ENCODE measurements at places on chromosomes 1 and 21.
A peak's percentile ranks its signal among the peaks of the same experiment; 100 is the strongest.

- no peak for DNase-seq
Observed at GRCh38 chr1:31605908-31606427, 11.5 kb upstream of the HCRTR1 start.

DNA sequence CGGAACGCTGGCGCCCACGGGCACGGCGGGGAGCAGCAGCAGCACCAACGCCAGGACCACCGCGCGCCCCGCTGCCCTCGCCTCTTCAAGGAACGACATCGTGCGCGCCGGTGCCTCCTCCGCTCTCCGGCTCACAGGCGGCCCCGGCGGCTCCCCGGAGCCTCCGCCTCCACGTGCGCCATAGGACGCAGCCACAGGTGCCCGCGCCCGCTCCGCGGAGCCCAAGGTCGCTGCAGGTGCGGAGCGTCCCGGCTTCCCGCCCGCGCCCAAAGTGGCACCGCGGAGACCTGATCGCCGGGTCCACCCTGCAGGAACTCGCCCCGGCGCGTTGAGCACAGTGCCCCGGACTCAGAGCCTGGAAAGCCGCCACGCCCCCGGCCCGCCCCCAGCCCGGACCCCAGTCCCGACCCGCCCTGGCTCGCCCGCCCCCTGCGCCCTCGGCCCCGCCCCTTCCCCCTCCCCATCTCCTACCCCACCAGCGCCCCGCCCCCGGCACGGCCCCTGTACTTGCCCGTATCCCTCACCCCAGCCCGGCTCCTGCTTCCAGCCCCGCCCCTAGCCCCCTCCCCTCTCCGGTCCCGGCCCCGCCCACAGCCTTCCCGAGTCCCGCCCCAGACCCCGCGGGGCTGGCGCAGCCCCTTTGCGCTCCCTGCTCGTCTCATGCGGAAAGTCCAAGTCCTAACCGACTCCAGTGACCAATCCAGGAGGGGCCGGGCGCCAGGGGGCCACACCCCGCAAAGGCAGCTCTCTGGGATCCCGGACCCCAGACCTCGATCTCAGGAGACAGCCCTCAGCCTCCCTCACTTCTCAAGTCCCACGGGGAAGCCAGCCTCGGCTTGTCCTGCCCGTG lies at the start of gene MEGF6:
Gene MEGF6 (minus strand): TSS at position 339 of the 850 bp plus-strand sequence. CDS start 240 bp downstream, at position 99.
- no peak for DNase-seq

DNA sequence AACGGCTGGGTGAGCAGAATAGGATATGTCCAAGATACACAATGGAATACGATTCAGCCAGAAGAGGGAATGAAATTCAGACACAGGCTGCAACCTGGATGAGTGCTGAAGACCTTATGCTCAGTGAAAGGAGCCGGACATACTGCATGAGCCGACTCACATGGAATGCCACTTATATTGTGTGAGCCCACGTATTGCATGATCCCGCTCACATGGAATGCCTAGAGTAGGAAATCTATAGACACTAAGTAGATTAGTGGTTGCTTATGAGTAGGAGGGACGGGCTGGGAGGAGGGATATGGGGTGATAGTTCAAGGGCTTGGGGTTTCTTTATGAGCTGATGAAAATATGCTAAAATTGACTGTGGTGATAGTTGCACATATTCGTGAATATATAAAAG lies 26.8 kb downstream of the TMPRSS2 start:
- DNase-seq = no peak

- no peak for DNase-seq
Observed at GRCh38 chr1:15005116-15005515, 148.4 kb upstream of the TMEM51 start.

DNA sequence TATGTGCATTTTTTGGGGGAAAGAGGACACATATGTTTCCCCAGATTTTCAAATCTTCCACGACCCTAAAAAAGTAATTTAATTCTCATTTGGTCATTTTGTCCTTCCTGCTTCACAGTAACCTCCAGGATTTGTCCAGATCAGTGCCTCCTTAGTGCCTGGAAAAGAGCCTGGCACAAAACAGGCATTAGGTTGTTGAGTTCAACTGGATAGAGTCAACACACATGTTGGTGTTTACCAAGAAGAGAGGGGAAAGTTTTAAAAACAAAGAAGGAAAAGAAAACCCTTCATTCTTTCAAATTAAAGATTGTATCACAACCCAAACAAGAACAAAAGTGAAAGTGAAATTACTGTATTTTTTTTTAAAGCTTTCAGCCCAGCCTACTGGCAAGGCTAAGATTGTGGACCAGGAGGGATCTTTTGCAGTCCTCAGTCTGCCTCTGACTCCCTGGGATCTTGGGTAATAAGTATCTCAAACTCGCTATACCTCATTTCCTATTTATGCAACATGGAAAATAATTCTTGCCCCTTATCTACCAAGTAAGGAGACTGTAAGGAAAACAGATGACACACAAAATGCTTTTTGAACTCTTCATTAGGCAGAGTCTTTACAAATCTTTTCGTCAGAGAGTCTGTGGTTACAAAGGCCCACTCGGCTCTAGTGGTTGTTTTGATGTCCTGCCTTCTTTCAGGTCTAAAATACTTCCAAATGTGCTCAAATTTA lies 57.8 kb downstream of the ZNF281 start:
- DNase-seq = peak; percentile 40

DNA sequence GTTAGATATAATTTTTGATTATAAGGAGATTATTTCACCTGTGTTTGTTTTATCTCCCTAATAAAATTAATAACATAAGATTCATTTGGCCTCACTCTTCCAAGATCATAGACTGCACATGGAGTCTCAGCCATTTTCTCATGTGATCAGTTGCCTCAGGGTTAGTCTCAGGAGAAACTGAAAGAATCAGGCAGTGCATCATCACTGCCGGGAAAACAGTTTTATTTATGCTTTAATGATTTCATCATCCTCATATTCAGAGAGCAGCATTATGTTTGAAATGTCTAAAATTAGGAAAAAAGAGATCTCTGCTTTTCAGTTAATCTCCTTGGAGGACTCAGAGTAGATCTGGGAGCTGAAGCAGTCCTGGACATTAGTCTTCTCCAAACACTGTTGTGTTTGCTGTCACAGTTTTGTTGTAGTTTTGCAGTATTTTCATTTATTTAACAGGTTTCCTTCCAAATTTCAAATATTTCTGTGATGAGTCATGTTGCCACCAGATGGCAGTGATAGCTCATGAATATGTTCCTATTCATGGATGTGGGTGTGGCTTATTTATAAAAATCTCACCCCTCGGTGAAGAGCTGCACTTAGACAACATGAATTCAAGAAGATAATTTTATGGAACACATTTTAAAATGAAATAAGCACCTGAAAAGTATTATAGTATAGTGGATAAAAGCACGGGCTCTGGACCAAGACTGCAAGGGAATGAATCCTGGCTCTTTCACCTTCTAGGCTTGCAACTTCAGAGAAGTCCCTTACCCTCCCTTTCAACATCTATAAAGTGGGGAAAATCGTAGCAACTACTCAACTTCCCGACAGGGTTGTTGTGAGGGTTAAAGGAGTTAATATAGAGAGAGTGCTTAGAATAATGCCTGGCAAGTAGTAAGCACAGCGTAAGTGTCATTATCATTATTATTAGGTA lies 31.2 kb downstream of the CHD1L start:
- peak; percentile 59 for DNase-seq

DNA sequence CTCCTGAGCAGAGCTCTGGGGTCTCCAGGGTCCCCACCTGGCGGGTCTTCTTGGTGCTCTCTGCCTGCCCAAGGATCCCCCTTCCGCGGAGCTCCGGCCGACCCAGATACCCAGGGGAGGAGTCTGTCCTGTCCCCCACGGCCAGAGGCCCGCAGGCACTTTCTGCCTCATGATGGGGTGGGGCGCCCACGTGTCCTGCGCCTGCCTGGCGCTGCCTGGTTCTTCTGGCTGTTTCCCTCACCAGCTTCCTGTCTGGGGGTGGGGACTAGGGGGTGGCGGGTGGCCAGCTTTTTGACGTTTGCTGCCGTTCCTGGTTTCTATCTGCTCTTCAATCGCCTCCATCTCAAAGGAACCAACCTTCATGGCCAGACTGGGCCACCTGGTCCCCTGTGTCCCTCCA lies 313.3 kb upstream of the VAMP3 start:
- no peak for DNase-seq

- DNase-seq = no peak
Observed at GRCh38 chr21:16579538-16579937, 849.8 kb downstream of the USP25 start.

DNA sequence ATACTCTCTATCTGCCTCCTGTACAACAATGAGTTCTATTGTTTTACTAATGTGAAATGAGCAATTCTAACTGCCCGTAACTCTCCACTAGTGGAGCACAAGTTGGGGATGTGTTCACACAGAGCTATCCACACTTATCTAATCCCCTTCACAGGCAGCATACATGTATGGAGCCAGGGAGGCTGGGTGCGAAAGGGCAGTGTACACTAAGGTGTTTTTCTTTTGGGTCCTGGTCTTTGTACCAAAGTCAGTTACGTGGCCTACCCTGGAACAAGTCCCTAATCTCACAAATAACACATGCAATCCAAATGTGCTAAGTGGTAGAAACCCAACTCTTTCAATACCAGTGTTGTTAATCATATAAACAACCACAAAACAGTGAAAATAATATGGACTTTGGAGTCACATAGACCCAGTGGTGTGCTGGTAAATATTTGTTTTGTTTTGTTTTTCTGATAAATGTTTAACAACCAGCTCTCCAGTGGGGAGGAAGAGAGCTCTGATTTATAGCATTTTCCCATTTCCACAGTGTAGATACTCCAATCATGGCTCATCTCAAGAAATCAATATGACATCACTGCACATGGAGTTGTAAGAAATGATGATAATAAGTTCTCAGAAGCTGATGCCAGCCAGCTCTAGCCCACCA lies 319.9 kb upstream of the DUSP10 start:
- DNase-seq = no peak

DNA sequence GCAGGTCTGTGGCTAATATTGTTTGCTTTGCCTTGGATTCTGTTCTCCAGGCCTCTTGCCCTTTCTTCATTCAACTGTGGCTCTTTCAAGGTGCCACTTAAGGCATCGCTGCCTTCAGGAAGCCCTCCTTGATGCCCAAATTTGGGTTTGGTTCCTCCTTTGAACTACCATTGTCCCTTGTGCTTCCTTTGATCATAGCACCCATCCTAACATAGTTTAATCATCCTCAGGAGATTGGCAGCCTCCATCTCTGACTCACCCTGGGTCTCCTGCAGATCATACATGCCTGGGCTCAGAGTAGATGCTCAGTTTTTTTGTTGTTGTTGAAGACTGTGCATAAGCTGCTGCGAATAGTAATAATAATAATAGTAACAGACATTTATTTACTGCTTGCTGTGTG lies 54.4 kb upstream of the ACOT11 start:
- no peak for DNase-seq

- DNase-seq = peak; percentile 35
Observed at GRCh38 chr1:47325528-47325927, 8.1 kb upstream of the CMPK1 start.

- no peak for DNase-seq
Observed at GRCh38 chr1:3126756-3127678, 58.0 kb downstream of the PRDM16 start.

DNA sequence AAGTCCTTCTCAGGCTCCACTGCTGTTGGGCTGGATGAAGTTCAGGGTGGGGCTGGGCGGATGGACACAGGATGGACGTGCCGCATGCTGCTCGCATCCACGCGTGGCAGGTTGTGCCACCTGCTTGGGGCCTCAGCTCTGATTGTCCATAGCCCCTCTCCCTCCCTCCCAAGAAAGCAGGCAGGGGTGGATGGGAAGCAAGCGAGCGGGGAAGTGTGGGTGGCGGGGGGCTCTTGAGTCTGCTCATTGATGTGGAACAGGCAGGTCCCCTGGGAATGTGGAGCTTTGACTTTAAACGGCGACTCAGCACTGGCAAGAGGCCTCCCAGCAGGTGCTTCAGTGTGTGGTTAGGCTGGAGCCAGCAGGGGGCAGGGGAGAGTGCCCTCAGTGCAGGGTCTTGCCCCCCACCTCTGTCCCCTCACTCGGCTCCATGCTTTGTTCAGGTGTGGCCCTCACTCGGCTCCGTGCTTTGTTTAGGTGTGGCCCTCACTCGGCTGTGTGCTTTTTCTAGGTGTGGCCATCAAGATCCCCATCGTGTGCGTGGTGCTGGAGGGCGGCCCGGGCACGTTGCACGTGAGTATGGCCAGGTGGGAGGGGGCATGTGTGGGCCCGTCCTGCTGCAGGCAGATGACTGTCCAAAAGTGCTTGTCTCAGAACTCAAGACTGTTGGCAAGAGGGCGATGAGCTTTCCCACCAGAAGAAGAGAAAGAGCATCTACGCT lies 23.9 kb downstream of the TRPM2 start:
- no peak for DNase-seq

DNA sequence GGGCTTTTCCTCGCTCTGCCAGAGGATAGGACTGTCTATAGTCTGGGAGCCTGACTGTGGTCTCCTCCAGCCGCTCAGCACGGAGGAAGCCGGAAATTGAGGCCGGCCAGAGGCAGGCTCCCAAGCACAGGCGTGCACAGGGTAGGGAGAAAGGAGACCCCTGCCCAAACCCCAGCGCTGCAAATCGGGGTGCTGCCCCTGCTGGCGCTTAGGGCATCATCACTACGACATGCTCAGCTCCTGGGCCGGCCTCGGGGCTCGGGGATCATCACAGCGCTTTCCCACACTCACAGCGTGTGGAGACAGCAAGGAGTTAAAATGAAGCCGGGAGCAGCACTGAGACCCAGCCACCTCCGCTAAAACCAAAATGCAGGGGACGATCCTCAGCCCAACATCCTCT lies 62.8 kb upstream of the ARHGEF16 start:
- no peak for DNase-seq

GRCh38 chr1:214505134-214505533 lies 46.3 kb downstream of the PTPN14 start:
- DNase-seq = no peak

- DNase-seq = no peak
Observed at GRCh38 chr1:97392701-97393100, 528.1 kb downstream of the DPYD start.

DNA sequence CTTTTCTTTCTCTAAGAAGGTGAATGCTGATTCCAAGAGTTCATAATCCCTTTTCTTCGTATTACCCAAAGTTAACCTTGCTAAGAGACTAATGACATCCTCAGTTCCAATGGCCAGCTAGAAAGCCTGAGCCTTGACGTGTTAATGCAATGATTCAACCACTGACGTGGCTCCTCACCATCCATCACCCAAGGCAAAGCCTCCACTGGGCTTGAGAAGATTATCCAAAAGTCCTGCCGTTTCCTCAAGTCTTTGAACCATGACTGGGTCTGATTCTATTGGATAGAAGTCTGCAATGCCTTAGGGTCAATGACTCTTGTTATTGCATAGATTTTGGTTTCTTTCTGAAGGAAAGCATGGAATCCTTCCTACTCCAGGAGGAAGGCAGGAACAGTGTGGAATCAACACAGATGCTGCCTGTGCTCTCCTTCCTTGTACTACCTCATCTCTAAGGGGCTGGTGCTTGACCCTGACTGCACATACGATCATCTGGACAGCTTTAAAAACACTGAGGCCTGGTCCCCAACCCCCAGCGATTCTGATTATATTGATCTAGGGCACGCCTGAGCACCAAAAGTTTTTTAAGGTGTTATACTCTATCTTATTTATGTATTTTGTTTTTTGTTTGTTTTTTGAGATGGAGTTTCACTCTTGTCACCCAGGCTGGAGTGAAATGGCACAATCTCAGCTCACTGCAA lies 69.3 kb upstream of the ANGPTL1 start:
- no peak for DNase-seq

GRCh38 chr1:53408755-53409129 lies 50.5 kb upstream of the DMRTB1 start:
- DNase-seq = no peak

GRCh38 chr1:91924146-91924545 lies 25.1 kb upstream of the BRDT start:
- no peak for DNase-seq

- no peak for DNase-seq
Observed at GRCh38 chr1:46061146-46061545, 71.3 kb downstream of the PIK3R3 start.
